ENCODE measurements at places on chromosomes 16 and 17.

DNA sequence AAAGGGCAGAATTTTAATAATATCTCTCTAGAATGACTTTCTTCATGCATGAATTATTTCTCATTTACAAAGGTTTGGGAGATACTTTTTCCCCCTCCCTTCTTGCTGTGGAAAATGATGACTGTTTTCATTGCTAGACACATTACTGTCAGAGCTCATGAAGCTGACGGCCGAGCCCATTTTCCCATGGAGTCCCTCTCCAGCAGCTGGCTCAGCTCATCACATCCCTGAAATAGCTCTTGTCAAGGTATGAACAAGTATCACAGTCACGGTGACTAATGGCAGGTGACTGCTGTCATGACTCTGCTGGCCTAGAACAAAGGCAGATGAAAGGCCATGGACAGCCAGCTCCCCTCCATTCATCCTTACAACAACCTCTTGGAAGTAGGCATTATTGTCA lies 208.1 kb downstream of the ABCC12 start:
- no peak for DNase-seq

DNA sequence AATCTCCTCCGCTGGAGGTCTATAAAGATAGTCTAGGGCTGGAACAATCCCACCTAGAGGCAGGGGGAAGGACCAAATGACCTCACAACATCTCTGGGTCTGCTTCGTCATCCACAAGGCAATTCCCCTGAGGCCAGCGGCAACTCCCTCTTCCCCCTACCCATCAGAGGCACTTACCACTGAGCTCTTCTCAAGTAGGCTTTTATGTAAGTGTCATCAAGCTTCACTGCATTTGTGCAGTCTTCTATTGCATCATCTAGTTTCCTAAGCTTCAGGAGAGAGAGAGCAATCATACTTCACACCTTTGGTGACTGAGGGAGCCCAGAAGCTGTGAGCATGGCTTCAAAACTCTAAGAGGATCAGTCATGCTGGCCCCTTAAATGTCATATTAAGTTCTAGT lies 21.0 kb downstream of the CNP start:
- DNase-seq = no peak

DNA sequence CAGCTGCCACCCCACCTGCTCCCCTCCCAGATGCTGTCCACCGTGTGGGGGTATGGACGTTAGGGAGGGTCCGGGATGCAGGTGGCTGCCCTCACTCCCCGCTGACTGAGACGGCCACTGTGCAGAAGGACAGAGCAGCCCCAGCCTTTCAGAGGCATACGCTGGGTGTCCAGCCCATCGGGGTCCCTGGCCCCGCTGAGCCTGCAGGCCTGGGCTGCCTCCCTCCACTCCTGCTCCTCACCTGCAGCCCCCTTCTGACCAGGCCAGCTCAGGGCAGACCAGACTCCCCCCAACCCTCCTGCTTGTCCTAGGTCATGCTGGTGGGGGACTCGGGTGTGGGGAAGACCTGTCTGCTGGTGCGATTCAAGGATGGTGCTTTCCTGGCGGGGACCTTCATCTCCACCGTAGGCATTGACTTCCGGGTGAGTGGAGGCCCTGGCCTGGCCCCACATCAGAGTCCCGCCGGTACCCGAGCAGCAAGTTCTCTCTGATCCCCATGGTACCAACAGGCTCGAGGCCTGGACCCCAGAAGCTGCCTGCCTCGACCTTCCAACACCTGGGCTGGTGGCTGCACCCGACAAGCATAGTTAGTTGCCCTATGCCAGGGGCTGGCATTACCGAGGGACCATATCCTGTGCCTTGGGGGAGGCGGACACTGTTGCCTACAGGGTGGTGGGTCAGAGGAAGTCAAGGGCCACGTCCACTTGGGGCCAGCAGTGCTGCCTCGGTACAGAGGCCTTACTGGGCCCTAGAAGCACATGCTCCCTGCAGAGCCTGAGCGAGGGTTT lies 1.4 kb downstream of the RAB26 start:
- no peak for DNase-seq

DNA sequence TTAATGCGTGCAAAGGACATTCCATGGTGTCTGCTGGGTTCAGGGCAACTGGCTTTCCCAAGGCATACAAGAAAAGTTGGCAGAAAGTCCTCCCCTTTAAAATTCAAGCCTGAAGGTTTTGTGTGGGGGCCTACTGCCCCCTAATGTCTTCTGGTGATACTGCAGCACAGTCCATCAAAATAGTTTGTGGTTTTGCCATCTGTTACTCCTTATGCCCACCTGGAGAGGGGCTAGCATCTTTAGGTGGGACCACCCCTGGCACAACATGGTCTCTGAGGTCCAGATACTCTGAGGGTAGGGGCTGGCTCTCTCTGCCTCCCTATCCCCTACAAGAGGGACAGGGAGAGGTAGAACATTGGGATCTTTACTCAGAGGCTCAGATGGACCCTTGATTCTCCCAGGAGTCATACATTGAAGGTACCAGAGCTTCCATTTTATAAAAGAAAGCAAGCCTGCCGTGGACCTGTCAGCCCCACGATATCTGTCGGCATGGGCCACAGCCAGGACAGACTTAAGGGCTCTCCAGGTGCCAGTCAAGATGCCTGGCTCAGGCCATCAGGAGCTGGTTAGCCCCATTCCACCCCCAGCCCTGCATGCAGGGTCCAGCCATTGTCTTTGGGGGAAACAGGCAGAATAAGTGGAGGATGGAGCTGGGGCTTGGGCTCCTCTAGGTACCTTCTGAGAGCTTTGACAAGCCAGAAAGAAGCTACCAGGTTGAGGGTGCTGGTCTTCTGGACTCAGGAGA lies 6.3 kb downstream of the ESRP2 start:
- peak; percentile 84 for DNase-seq

DNA sequence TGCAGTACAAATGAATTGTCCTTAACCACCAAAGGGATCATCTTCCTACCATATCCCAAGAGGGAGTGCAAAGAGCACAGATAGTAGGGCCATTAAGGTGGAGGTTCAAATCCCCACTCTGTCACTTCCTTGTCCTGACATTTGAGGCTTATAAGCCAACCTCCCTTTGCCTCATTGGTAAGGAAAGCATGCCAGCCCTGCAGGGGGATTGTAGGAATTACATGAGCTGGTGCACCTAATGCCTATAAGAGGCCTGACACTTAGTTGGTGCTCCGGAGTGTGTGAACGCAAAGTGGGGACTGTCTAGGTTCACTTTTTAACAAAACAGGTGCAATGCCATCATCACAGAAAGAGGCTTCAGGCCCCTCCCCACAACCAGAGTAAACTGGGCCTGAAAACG lies 374.4 kb downstream of the SNX29 start:
- DNase-seq = no peak

- no peak for DNase-seq
These were observed 13.6 kb downstream of the CDC42EP4 start for GRCh38 chr17:73297934-73298861.

- peak; percentile 58 for DNase-seq
These were observed 35.4 kb downstream of the WSB1 start for GRCh38 chr17:27329146-27329805.

- peak; percentile 71 for DNase-seq
These were observed 10.4 kb downstream of the PRR11 start for GRCh38 chr17:59165933-59166342.

GRCh38 chr17:75266316-75267152 lies 4.5 kb downstream of the MIF4GD start:
- peak; percentile 66 for DNase-seq

DNA sequence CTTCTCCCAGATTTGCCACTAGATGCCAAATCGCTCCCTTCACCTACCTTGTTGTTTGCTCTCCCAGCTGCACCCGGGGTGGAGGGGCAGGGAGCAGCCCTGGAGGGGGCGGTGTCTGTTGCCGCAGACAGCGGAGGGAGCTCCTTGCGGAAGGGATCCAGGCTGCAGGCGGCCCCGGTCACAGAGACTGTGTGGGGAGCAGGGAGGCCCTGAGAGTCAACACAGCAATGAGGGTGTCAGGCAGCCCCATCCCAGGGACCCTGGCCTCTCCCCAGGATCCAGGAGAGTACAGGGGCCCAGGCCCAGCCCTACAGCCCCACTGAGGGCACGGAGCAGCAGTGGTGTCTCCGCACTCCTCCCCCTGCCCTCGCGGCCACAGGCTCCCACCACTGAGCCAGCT lies 50.5 kb upstream of the CHMP6 start:
- DNase-seq = no peak

DNA sequence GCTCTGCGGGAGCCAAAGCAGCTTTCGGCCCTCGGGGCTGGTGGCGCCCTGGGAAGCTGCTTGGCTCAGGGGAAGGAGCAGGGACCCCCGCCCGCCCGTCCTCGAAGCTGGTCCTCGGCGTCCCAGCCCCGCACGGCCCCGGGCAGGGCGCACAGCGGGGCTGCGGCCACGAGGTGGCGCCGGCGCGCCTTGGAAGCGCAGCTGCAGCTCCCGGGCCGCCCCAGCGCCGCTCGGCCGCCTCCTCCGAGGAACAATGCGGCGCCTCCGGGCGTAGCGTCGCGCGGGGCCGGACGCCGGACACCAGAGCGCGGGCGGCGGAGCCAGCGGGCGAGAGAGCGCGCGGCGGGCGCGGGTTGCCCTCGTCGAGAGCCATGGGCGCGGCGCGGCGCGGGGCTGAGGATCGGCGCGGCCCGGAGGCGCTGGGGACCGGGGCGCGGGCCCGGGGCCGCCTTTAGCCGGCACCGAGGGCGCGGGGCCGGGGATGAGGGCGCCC lies at the start of gene MGAT5B:
Gene MGAT5B (plus strand): TSS at position 229 of the 493 bp plus-strand sequence. CDS start 626 bp downstream, outside the sequence.
- DNase-seq = peak; percentile 68

GRCh38 chr16:8048433-8048832 lies 541.9 kb downstream of the TMEM114 start:
- DNase-seq = no peak

GRCh38 chr16:72467157-72467759 lies 295.3 kb upstream of the PMFBP1 start:
- DNase-seq = peak; percentile 47

DNA sequence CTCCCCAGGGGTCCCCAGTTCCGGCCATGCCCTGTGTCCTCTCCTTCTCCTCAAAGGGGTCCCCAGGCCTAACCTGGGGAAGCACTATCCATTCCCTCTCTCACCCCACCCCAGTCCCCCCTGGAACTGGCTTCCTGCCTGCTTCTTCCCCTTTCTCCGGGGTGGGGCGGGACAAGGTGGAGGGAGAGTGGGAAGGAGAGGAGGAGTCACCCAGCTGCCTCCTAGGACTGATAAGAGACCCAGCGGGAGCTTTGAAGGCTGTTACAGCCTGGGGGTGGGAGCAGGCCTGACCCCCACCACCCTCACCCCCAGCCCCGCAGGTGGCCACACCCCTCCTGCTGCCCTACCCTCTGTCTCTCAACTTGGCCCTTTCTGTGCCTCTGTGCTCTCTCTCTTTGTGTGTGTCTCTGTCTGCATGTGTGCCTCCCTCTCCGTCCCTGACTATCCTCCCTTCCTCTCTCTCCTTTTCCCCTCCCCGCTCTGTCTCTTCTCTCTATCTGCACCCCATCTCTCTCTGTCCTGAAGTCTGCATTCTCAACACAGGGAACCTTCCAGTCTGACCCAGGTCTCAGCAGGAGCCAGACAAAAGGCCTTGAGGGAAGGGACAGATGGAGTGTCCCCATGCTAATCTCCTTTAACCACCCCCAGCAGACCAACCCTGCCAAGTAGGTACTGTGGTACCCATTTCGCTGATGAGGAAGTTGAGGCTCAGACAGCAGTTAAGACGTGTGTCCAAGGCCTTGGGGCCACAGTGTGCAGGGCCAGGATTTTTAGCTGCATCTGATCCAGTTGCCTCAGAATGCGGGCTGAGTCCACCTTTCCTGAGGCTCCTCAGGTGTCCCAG lies 66.1 kb downstream of the RAB11FIP4 start:
- DNase-seq = no peak

GRCh38 chr16:84223456-84223855 lies 16.4 kb downstream of the KCNG4 start:
- no peak for DNase-seq

GRCh38 chr16:48481772-48482171 lies 96.6 kb upstream of the SIAH1 start:
- DNase-seq = no peak

- DNase-seq = no peak
These were observed 8.5 kb upstream of the P2RX1 start for GRCh38 chr17:3924512-3925350.

- DNase-seq = no peak
These were observed 10.1 kb upstream of the SLC25A39 start for GRCh38 chr17:44334727-44335126.

- peak; percentile 80 for DNase-seq
These were observed 122.3 kb upstream of the CIBAR2 start for GRCh38 chr16:85234310-85235204.

DNA sequence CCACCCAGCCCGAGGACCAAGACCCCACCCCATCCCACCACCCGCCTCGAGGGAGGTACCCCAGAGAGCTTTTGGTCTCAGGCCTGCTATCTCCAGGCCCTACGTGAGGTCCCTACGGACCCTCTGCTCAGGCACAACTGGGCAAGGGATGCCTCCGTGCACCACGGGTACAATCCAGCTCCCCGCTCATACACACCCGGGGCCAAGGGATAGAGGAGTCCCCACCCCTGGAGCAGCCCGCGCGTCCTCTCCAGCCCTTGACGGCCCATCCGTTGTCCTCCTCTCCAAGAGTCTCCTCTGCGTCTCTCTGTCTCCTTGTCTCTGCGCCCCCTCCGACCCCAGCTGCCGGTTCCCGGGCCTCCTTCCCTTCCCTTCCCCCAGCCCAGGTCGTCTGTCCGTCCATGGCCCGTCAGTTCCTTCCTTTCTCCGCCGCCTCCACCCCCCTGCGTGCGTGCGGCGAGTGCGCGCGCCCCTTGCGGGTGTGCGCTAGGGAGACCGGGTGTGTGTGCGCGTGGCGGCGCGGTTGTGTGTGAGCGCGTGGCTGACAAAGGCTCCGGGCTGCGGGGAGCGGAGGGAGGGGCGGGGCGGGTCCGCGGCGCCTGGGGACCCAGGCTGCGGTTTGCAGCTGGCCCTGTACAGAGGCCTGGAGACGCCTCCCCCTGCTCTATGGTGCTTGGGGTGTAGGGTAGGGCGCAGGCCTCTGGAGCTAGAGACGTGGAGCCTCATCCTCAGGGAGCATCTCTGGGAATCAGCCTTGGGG lies 930 bp downstream of the SPNS2 start:
- DNase-seq = no peak
